Suppressor macrophage treated with lipopolysaccharide for 1 hour (primary cell): ENCODE measurements at places on chromosomes 16 and 17.

DNA sequence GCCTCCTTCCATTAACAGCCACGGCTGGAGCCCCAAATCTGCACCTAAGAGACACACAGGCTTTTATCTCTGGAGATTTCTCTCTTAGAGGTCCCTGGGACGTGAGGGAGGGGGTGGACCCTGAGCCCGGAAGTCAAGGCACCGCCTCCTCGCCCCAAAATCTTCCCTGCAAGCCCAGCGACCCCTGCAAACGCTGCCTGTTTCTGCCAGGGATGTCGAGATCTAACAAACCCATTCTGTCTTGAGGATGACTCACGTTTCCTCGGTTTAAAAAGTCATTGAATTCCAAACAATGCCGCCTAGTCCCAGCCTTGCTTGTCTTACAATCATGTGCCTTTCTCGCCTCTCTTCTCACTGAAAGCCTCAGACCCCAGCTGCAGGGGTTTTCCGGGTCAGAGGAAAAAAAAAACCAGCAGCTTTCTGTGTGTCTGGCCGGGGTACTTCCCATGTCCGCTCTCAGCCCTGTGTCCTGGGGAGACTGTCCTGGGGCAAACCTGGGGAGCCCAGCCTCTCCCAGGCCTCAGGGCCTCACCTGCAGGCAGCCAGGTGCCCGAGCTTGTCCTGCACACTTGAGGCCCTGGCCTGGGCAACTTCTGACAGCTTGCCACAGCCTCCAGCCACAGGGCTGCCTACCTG is 15.4 kb downstream of the ARL2BP start:
- peak; percentile 65 for DNase-seq

GRCh38 chr17:83067718-83068261 is 11.6 kb upstream of the METRNL start:
- no peak for DNase-seq

DNA sequence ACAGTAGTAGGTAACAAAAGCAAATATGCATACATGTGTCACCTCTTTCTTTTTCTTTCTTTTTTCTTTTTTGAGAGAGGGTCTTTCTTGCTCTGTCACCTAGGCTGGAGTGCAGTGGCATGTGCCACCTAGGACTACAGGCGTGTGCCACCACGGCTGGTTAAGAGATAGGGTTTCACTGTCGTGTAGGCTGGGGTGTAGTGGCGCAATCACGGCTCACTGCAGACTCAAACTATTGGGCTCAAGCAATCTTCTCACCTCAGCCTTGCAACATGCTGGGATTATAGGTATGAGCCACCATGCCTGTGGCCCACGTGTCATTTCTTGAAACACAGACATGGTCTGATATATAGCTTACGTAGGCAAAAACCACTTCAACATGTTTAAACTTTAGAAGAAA is 397.7 kb upstream of the PMFBP1 start:
- no peak for DNase-seq

- no peak for DNase-seq
Measured at GRCh38 chr16:78325468-78326352, 226.3 kb downstream of the WWOX start.

DNA sequence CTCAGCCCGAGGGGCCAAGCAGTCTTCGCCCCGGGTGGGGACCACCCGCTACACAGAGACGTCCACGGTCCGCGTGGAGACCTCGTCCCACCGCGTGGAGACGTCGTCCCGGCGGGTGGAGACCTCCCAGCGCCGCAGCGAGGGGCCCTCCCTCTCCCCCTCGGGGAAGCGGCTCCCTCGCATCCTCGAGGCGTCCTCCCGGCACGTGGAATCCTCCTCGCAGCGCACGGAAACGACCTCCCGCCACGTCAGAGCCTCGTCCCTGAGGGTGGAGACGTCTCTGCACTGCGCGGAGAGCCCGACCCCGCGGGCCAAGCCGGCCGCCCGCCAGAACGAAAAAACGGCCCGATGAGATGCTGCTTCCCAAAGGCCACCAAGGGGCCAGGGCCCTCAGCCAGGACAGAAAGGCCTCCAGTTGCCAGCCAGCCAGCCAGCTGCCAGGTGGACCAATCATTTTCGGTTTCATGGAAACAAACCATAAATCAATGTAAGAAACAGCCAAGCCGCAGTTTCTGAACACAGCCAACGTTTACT is 424 bp downstream of the C17orf100 start:
- no peak for DNase-seq

GRCh38 chr17:27649929-27650328 is 18.9 kb downstream of the LGALS9 start:
- DNase-seq = no peak

GRCh38 chr17:51820252-51820651 is 338.3 kb downstream of the CA10 start:
- no peak for DNase-seq

GRCh38 chr16:10624527-10624926 is 44.1 kb upstream of the EMP2 start:
- DNase-seq = no peak

DNA sequence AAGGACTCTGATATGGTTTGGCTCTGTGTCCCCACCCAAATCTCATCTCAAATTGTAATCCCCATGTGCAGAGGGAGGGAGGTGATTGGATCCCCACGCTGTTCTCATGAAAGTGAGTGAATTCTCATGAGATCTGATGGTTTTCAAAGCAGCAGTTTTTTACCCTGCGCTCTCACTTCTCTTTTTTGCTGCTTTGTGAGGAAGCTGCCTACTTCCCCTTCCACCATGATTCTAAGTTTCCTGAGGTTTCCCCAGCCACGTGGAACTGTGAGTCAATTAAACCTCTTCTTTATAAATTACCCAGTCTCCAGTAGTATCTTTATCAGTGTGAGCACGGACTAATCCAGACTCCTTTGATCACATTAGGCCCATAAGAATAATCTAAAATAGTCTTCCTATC is 719.7 kb upstream of the CDH8 start:
- peak; percentile 22 for DNase-seq

DNA sequence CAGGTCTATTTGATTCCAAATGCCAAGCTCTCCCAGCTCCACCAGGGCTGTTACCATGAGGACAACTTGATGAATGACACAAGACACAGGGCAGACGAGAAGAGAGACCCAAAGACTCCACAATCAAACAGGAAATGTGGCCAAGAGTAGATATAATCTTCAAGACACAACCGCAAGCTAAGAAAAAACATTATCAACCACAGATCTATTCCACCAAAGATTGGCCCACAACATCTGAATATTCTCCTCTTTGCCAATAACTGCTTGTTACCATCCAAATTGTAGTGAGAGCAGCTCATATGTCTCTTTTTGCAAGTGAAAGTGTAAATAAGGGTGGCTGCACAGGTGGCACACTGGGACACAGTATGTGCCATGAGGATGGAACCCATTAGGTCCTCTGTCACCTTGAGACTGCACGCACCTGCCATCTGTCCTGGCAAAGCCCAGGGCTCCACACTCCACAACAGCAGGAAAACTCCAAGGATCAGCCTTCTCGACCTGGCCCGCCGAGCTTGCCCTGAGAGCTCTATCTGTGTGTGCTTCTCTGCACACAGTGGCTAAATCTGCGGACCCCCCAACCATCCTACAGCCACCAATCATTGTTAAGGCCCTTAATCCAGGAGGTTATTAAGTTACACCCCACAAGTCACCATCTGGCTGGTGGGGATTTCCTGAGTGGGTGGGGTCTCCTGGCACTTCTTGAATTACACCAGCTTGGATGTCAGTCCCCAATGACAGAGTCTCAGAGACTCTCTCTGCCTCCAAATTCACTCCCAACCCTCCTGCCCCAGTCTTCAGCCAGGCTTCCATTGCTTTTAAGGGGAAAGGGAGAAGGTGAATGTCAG is 50.5 kb downstream of the DYNLRB2 start:
- peak; percentile 50 for DNase-seq

GRCh38 chr16:86404678-86405077 is 105.6 kb upstream of the FOXF1 start:
- DNase-seq = no peak
